ENCODE measurements at places on chromosomes 7 and 10.

GRCh38 chr7:1970895-1971294 is 261.9 kb downstream of the MAD1L1 start:
- no peak for DNase-seq

DNA sequence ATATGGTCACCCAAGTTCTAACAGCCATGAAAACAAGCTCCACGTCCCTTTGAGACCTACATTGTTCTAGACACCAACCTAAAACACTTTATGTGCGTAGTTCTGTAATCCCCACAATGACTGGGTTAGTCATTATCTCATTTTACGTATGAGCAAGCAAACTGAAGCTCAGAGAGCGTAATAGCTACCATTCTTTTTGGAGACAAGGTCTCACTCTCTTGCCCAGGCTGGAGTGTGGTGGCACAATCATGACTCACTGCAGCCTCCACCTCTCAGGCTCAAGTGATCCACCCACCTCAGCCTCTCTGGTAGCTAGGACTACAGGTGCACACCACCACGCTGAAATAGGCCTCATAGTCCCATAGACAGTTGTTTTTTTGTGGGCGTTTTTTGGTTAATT is 10.5 kb downstream of the DAGLB start:
- DNase-seq, result no peak

DNA sequence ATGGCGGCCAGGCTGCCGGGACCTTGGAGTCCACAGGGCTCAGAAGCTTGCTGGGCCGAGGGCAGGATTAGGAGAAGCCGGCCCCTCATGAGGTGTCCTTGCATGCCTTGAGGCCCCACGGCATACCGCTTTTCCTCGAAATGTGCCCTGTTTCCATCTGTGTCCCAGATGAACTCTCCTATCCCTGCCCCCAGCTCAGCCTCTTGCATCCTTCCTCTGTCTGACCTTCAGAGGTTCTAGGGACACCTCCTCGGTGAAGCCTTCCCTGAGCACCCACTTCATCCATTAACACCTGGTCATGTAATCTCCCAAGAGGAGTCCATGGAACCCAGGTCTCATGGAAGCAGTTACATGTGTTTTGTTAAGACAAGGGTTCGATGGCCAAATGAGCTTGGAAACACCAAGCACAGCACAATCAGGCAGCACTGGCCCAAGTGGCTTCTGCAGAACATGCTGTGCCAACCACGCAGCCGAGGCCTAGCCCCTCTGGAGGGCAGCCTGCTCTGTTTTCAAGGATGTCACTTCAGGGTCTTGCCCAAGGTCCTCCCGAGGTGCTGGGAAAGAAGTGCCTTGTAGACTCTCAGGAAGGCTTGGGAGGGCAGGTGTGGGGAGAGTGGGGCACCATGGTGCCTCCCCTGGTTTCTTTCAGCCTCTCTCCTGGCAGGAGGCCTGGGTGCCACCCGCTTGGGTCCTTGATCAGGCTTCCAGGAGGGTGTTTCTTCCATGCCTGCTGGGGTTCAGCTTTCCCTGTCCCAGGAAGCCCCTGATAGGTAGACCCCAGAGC is 124.3 kb downstream of the NEURL1 start:
- no peak for DNase-seq

DNA sequence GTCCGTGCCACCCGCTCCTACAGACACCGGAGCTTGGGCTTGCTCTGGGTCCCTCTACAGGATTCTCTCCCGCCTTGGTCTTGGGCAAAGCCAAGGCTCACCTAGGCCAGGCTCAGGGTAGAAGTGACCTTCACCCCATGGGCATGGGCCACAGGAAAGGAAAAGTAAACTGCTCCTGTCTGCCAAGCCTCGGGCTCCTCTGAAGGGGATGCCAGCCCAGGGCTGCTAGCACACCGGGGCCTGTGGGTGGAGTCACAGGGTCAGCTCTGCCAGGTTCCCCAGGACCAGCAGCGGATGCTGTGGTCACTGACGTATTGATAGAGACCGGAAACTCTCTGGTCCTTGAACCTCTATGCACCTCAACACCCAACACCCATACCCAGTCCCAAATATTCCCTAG is 222.7 kb upstream of the MGMT start:
- DNase-seq, result no peak

DNA sequence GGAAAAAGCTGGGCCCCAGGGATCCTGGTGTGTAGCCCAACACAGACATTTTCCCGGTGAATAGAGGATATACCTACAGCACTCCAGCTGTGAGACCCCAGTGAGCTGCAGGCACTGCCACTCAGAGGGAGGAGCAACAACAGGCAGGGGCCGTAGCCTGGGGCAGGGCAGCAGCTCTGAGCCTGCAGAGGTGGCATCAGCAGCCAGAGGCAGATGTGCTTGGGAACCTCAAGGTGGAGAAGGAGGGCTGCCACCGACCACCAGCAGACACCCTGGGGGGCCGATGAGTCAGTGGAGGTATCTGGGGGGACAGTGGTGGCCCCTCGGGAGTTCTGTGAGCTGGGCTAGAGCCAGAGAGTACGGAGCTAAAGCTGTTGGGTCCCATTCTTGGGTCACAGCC is 110.2 kb upstream of the GDF10 start:
- no peak for DNase-seq

Data from GM13977 (cell line).